Fibroblast of villous mesenchyme (primary cell): ENCODE measurements at places on chromosomes 13 and 19. TPM values are rescaled to one million over a fixed set of nuclear protein-coding genes. Genes with fewer than 3 reads are reported as not detected.

DNA sequence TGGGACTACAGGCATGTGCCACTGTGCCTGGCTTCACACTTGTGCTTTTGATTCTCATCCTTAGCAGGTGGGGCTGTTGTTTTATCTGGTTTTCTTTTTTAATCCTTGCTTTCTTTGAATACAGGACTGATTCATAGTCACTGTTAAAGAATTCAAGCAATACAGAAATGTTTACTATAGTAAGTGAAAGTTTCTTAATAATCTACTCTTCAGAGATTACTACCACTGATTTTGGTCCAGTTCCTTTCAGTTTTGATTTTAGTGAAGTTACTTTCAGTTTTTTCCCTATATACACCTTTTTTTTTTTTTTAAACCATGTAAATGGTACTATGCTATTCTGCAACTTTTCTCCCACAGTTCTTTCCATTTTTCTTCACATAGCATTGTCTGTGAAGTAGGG lies 53.6 kb downstream of the GATAD2A start:
- DNase-seq = peak; percentile 84

The CASP14 gene
- not detected in 2 replicates for total RNA-seq

DNA sequence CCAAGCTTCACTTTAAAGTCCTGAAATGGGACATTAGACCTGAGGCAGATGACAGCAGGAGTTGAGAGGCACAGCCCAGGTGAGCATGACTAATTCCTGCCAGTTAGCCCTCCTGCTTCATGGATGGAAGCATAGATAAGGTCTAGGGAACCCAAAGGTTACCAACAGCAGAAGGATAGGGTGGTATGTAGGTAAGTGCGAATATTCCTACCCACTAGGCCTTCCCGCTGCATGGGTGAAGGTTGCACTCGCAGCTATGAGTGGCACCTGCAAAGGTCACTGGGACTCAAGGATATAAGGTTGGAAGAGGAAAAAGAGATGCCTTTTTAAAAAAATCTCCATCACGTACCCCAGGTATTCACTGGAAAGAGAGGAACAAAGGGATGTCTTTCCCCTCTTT lies 12.2 kb upstream of the MLLT1 start:
- DNase-seq = no peak

The CD33 gene
- not detected in 2 replicates for total RNA-seq

The ADGRE3 gene
- not detected in 2 replicates for total RNA-seq

DNA sequence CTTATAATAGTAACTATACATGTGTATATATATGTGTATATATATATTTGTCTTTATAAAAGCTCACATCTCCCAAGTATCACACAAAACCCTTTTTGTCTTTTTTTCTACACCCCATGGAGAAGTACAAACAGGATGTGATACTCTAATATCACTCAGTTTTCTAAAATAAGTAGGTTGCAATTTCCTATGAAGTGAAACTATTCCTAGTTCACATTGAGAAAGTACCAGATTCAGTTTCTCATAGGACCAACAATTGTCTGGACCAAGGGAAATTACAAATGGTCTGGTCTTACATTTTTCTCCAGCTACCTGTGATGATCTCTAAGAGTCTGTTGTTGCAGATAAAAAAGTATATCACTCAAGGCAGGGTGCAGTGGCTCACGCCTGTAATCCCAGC lies 17.9 kb upstream of the LILRB1 start:
- no peak for DNase-seq

- DNase-seq = peak; percentile 31
Measured at GRCh38 chr13:93328943-93329342, 102.3 kb downstream of the GPC6 start.

- DNase-seq = no peak
Measured at GRCh38 chr13:74046431-74046830, 87.8 kb downstream of the KLF12 start.

DNA sequence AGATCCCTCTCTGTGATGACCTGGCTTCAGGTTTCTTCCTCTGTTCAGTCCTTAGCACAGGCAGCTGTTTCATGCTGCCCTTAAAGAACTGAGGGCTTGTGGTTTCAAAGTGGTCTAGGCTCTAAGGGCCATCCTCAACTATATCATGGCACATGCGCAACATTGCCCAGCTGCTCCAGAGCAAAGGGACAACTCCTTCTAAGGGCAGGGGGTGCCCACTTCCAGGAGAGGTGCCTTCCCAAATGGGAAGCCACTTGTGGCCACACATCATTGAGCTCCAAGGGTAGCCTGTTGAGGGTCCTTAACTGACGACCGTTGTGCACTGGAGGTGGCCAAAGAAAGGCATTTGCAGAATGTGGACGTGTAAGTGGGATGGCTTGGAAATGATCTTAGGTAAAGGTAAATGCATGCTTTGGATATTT lies 7.3 kb downstream of the GPR183 start:
- DNase-seq = no peak

The FLT3 gene
- not detected in 2 replicates for total RNA-seq

DNA sequence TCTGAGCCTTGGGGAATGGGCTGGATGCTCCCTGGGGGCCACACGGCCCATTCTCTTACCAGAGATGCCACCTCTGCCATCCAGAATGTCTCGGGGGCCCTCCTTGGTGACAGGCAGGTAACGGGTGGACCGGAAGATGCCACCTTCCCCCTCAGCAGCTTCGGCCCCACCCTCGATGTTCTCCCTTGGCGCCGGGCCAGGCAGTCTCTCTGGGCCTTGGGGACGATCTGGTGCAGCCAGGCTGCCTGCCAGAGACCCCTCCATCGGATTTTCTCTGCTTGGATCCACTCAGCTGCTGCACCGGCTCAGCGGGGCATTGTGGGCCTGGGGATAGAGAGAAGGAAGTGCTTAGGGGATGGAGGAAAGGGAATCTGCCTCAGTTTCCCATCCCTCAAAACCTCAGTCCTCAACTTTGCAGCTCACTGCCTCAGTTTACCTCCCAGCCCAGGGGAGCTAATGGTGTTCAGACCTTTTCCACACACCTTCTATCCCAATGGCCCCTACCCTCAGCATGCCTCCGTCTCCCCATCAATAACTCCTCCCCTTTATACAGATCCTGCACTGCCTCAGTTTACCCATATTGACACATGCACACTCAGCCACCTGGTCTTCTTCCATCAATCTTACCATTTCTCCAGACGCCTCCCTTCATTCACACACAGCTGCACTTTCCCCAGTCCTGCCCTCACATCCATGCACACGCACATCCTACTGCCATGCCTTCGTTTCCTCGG lies 1.5 kb downstream of the WIZ start:
- DNase-seq = no peak

DNA sequence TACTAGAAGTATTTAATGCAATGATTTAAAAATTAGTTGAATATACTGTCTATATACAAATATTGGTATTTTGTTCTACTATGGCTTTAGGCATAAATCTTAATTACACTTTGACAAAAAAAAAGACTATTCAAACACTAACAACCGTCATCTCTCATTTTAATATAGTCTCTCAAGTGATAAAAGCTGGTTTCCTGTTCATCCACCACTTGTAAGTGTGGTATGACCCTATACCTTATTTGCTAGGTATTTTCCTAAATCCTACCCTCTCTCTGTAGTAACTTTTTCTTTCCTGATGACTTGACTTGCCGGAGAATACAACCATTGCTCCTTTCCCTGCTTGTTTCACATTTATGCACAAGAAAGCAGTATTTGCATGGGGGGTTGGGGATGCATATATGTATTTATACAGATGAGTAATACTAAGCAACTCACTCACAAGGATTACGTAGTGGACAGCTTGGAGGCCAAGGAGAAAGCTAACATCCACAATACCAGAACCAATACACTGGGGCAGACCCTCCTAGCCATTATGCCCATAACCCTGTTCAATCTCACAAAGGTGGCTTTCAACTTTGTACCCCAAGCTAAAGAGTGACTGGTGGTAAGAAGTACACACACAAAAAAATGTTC lies 12.7 kb upstream of the EFNB2 start:
- DNase-seq = no peak

- DNase-seq = no peak
Measured at GRCh38 chr19:11708457-11708856, 30.3 kb downstream of the ZNF823 start.

DNA sequence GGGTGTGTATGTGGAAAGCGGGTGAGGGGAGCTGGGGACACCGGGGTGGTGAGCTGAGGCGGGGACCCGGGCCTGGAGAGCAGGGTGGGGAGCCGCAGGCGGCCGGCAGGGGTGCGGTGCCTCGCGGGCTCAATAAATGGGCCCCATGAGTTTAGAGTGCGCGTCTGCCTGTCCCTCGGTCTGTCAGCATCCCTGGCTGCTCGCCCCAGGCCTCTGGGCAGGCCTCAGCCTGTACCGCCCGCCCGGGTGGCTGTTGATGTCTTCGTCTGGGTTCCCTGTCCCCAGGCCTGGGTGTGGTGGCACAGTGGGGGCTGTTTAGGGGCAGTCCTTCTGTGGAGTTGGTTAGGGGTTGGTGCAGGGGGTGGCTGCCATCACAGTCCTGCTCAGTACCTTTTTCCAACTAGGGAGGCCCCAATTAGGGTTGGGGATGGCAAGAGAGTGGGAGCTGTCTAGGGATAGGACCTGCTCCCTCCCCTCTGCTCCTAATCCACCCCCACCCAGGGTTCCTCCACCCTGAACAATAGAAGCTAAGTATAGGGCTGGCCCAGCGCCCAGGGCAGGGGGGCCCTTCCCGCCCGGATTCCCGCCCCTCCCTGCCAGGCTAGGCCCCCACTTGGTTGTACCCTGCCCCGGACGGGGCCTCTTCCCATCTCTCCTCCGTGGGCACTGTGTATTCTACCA lies 12.2 kb downstream of the CIC start:
- DNase-seq = no peak

The CGB2 gene
- total RNA-seq = not detected in 2 replicates

GRCh38 chr13:73222627-73223305 lies 164.0 kb downstream of the KLF5 start:
- no peak for DNase-seq

DNA sequence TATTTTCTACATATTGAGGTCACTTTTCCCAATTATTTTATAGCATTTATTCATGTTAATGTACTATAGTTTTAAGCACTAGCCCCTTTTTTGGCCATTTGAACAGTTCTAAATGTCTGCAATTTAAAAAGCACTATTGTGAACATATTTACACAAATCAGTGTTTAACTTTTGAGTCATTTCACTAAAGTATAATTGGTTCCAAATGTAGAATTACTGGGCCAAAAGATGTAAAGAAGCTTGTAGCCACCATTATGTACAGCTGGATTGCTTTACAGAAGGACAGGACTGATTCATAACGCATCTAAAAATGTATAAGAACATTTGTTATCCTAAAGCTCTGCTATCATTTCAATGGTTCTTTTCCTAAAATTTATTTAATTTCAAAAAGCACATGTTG lies 16.6 kb upstream of the ATP12A start:
- no peak for DNase-seq

The OR7D2 gene
- total RNA-seq = 0.43 TPM in 1 of 2 replicates, not detected in the other
